NCI-H1930 (cell line): ENCODE measurements at places on chromosomes 7 and 10.

DNA sequence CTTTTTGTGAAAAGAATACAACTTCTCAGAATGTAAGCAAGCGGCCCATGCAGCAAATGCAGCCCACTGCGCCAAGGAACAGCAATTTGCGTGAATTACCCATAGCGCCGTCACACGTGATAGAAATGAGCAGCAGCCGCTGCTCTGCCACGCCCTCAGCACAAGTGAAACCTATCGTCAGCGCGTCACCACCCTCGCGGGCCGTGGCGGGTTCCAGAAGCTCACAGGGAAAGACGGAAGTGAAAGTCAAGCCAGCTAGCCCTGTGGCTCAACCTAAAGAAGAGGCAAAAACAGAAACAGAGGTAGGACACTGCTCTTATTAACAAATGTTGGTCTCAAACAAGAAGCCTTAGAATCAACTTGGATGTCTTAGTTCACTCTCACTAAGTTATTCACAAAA is 70.5 kb downstream of the SHH start:
- DNase-seq: no peak

DNA sequence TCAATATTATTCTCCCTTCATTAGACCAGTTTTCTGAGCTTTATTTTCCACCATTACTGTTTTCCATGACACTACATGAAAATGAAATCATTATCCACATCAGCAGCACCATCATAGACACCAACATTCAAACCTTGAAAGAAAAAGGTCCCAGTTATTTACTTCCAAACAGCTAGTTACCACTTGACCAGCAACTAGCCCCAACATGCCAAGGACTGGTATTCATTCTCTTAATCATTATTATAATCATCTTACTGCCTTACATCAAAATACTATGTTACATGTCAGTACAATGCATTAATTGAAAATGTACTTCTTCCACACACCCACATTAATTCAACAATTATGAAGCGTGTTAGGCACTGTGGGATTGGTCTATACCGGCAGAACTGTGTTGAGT is 199.4 kb downstream of the TSPAN12 start:
- no peak for DNase-seq

GRCh38 chr10:3761021-3761686 is 23.9 kb downstream of the KLF6 start:
- no peak for DNase-seq

- no peak for DNase-seq
Observed at GRCh38 chr7:132941428-132941827, 140.5 kb downstream of the CHCHD3 start.

DNA sequence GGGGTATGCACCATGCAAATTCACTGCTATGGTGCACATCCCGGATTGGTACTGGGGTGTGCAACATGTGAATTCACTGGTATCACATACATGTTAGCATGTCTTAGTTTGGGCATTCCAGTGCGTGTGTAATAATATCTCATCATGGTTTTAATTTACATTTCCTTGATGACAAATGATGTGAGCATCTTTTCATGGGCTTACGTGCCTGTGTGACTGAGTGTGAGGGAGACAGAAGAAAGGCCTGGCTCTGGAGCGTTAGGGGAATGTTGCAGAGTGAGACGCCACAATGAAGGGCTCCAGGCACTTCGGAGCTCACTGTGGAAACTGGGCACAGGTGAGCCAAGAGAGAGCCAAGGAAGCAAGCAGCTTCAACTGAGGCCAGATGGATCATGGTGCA is 162.6 kb downstream of the UBE2H start:
- no peak for DNase-seq

GRCh38 chr10:124627866-124628675 is 116.1 kb downstream of the FAM53B start:
- no peak for DNase-seq
